ENCODE measurements at places on chromosomes 1 and 21.

GRCh38 chr1:86926883-86927282, 12.4 kb downstream of the HS2ST1 start:
- no peak for DNase-seq

GRCh38 chr1:18949686-18950400, 6.6 kb downstream of the IFFO2 start:
- DNase-seq = peak; percentile 30

GRCh38 chr1:230074762-230075161, 7.7 kb downstream of the GALNT2 start:
- no peak for DNase-seq

DNA sequence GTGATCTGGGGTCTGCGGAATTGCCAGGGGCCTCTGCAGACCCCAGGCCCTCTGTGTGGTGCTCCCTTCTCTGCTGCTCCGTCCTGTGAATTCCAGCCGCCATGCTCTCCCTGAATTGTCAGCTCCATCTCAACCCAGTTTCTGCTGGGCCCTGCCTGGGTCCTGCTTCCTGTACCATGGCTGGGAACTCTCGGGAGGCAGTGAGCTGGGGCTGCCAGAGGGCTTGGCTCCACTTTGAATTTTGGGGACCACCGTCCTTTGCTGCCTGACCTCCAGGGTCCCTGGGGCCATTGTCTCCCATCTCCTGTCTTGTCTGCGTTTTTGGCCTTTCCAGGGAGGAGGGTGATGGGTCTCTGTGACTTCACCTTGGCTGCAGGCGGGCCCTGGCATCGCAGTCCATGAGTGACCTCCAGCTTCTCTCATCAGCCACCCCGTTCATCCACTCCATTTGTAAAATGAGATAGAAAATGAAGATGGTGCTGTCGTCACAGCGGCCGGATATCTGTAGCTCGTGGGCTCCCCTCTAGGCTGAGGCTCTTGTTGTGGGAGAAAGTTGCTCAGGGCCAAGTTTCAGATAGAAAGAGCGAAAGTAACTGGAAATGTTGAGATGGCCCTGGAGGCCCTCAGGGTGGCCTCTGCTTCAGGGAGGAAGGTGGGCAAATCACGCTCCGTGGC, 38.3 kb downstream of the SKI start:
- DNase-seq = no peak

DNA sequence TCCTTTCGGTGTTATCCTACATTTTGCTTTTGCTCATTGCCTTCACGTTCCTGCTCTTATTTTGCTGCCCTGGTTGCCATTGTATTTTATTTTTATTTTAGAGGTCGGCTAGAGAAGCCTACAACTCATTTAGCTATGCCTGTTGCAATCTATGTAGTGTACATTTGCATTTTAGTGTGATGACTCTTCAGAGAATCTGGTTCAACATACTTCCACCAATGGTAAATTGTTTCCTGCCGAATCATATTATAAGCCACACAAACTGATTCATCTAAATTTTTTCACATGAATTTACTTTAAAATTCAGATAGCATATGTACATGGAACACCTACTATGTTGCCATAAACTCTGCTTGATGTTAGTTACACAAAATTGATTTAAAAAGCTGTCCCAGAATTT, 1596.9 kb downstream of the PLA2G4A start:
- no peak for DNase-seq

DNA sequence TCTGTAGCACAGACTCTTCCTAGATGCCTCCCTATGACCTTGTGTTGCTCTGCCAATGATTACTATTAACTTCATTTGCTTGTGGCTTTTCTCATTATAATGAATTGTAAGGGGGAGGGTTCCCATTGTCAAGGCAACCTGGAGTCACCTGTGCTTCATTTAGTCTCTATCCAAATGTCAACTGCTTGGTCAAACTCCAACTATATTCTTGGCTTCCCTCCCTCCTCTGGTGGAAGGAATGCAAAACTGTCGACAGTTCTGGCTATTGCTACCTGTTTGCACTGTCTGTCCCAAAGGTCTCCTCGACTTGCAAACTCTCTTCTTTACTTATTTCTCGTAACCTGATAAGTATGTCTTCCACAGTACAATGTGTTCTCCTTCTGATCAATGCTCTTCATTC, 100.3 kb downstream of the CACNA1E start:
- no peak for DNase-seq

GRCh38 chr1:205936311-205936710, 6.9 kb downstream of the SLC26A9 start:
- no peak for DNase-seq
